ENCODE measurements at places on chromosomes 1 and 21.

GRCh38 chr1:220754212-220754917 is 6.2 kb downstream of the MTARC2 start:
- DNase-seq, result no peak

DNA sequence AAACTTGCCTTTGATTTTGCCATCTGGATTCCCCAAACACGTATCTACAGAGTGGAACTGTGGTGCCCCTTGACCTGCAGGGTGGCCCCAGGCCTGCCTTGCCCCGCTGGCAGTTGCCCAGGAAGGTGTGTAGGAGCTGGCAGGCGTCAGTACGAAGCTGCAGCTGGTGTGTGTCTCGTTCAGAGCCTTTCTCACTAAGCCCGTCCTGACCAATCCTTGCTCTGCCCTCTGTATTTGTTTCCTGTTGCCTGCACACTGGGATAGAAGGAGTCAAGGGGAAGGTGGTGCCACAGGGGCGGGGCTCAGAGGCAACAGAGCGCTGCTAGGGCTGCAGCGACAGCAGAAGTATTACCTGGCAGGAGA is 5.2 kb upstream of the VSIG8 start:
- no peak for DNase-seq

DNA sequence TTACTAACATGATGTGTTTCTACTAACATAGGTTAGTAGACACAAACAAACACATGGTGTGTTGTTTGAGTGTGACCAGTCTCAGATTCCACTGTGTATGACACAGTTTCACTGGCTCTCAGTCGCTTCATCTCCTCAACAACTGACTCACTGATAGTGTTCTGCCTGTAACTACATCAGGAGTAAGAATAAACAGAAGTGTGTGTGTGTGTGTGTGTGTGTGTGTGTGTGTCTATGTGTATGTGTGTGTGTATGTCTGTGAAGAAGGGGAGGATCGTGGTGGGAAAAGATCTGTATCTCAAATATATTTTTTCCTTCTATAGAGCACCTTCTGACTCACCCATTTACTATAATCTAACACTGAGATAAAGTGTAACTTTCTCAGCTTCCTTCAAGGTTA is 391.0 kb downstream of the PTPRC start:
- no peak for DNase-seq

DNA sequence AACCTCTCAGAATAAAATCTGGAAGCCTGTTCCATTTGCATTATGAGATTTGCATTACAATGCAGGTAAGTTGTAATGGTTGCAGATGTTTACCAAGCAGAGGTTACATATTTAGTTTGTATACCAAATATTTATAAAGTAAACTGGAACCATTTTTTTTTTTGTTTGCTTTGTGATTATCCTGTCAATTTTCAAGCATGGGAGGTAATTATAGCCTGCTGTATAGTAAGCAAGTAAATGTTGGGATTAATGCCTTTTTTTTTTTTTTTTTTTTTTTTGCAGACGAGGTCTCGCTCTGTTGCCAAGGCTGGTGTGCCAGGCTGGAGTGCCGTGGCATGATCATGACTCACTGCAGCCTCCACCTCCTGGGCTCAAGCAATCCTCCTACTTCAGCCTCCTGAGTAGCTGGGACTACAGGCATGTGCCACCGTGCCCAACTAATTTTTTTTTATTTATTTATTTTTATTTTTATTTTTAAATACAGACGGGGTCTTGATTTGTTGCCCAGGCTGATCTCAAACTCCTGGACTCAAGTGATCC is 21.0 kb downstream of the NFYC start:
- DNase-seq, result no peak

GRCh38 chr21:34807881-34808568 is 139.2 kb downstream of the CLIC6 start:
- DNase-seq, result peak; percentile 47

DNA sequence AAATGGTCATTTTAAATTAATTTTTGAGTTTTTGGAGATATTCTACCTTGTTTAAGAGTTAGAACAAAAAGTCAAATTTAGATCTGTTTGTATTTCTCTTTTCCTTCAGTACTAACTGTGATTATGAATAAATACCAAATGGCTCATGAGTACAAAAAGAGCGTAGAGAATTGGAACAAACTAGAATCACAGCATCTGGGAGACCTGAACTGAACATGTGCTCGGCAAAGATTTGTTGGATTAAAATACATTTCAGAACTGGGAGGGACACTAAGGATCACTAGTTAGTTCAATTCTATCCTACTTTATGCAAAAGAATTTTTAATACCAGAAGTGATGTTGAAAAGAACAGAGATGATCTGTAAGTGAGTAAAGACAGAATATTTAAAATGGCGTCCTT is 19.5 kb downstream of the OLFM3 start:
- no peak for DNase-seq

DNA sequence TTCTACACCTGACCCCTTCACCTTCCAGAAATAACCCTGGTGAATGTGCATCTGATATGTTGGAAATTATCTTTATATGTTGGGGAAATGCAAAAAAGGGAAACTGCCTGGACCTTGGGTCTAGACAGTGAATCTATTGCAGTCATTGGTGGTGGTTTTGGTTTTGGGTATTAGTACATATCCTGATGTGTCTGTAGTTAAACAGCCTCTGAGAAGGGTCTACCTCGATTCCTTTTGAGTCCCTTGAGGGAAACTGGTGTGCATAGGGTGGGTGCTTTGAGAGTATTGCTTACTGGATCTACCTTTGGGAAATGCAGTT is 127.3 kb upstream of the KIAA0040 start:
- no peak for DNase-seq

DNA sequence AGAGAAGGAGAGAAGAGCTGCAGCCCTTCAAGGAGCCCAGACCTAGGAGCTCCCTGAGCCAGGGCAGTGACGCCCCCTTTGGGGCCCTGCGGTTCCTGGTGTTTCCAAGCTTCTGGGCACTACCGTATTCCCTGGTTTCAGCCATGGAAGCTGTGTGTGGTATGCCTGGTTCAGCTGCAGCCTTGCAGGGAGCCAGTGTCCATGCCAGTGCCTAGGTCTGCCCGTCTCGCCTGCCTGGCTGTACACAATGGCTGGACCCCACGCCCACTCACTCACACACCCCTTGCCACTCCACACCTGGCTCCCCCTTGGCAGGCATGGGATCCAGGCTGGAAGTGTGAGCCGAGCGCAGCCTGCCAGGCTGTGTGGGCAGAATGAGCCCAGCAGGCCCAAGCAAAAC is 87.7 kb downstream of the ADARB1 start:
- no peak for DNase-seq

DNA sequence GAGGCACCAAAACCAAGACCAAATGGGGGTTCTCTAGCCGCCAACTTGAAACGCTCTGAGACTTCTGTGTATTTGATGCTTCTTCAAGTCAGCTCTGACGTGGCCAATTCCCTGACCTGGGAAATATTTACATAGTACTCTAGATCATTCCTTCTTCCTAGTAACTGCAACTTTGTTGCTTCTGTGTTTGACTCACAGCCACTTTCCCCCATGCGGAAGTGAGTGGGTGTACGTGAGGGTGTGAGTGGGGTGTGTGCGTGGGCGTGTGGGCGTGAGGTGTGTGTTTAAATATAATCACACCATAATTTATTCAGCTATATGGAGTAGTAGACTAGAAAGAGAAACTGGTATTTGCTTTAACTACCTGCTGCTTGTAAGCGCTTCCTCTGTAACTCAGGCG is 111.0 kb downstream of the TAS1R2 start:
- no peak for DNase-seq

GRCh38 chr1:72433591-72433990 is 151.3 kb upstream of the NEGR1 start:
- no peak for DNase-seq

DNA sequence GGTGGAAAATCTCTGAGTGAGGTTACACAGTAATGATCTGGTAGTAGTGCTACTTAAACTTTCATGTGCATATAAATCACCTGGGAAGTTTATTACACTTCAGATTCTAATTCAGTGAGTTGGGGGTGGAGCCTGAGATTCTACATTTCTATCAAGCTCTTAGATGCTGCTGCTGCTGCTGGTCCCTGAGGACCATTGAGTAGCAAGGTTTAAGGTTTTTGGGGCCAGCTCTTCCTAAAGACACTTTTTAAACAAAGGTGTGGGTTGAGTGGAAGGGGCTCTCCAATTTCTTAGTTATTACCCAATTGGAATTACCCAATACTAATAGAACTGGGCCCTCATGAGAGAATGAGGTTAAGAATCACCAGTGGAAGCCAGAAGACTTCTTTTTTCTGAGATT is 29.5 kb downstream of the KCNA3 start:
- no peak for DNase-seq

DNA sequence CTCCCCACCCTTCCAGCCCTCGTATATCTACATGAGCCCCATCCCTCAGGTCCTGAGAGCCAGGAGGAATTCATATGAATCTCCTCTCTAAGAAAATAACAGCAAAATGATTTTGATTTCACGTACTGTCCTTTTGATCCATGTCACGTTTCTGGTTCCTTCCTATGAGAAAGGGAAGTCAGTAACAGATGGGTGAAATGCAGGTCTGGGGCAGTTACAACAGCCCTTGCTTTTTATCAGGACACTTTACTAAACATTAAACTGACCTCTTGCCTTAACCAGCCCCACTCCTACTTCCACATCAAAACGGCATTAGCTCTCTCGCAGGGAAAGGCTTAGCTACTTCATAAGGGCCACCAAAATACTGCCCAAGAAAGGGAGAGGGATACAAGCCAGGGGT is 59.0 kb downstream of the SPATA46 start:
- no peak for DNase-seq

GRCh38 chr1:15509586-15509985 is 14.4 kb downstream of the CASP9 start:
- DNase-seq, result no peak

DNA sequence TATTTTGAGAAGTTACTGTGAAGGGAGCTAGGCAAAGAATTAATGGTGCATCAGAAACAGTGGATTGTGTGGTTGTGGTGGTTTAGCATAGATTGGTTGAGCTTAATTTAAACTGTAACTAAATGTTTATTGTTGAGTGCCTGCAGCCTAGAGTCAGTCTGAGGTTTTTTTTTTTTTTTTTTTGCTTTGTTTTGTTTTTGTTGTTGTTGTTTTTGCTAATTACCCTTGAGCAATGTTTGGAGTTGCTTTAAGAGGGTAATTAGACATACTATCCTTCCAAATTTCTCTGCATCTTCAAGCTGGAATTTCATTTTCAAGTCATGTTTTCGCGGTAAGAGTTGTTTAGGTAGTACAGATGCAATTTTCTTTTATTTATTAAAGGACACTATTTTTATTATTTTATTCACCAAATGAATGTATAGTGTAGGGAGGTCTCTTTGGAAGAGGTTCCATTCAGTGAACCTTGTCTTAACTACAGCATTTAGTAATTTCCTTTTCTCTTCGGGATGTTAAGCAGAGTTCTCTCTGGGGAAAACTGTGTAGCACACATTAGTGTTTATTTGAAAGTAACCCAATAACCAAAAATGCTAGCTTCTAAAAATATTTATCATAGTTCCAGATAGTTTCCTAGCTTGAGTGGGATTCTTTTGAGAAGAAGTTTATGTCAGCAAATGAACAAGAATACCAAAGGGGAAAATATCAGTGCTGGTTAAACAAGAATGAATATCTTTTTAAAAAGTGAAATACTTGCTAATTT is 82.3 kb downstream of the CLIC4 start:
- no peak for DNase-seq

GRCh38 chr21:42250422-42251403 is 31.8 kb downstream of the ABCG1 start:
- no peak for DNase-seq

GRCh38 chr1:199007423-199007822 is 368.6 kb downstream of the PTPRC start:
- DNase-seq, result no peak

DNA sequence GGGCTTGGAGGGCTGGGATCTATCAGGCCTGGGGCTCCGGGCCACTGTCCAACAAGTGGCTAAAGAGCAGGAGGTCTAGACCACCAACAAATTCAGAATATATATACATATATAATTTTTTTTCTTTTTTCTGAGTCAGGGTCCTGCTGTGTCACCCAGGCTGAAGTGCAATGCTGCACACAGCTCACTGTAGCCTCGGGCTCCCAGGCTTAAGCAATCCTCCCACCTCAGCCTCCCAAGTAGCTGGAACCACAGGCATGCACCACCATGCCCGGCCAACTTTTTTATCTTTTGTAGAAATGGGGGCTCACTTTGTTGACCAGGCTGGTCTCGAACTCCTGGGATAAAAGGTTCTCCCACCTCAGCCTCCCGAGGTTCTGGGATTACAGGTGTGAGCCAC is 6.8 kb upstream of the LAPTM5 start:
- no peak for DNase-seq

DNA sequence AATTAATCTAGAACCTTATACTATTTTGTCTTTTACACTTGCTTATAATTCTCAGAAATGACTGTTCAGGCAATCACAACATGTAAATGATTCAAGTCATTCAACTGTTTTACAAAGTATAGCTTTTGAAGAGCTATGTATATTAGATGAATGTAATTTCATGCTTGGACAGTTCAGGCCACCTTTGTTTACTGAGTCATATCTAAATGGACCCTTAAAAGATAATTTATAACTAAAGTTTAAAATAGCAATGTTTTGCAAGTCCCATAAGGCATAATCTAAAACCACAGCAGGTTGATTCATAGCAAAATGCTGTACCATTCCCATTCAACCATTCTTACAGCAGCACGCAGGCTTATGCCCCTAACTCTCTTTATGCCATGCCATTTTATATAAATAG is 64.8 kb downstream of the PIK3R3 start:
- DNase-seq, result no peak

DNA sequence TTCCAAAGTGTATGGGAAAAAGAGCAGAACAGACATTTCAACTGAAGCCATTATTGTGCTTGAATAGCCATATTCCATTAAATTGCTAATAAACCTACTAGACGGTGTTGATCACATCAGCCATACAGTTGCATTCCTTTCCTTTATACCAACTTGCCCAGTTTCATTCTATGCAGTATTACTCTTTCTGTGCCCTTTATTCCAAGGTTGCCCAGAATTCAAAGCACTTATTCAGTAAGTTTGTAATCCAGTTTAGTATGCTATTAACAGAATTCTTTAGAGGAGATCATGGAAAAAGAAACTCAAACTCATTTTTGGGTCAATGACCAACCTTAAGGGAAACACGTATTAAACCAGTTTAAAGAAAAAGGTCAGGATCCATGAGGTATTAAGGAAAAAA is 89.5 kb downstream of the DDAH1 start:
- DNase-seq, result no peak

DNA sequence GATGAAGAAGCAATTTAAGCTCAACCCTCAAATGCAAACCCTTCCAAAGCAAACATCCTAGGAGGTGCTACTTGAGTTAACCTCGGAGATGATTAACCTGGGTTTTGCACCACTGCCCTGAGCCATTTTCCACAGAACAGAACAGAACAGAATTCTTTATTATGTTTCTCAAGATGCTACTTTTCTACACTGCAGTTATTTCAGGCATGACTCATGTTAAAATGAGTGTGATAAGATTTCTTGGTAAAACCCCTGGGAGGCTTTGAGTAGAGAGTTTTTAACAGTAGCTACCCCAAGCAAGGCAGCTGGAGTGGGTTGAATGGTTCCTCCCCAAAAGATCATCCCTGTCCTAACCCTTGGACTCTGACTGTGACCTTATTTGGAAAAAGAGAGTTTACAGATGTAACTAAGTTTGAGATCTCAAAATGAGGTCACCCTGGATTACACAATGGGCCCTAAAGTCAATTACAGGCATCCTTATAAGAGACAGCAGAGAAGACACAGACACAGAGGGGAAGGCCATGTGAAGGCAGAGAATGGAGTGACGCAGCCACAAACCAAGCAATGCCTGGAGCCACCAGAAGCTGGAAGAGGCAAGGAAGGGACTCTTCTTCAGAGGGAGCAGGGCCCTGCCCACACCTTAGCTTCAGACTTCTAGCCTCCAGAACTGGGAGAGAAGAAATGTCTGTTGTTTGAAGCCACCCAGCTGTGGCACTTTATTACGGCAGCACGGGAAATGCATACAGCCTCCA is 153.4 kb downstream of the ETS2 start:
- DNase-seq, result no peak

GRCh38 chr21:33418691-33419090 is 15.5 kb downstream of the IFNGR2 start:
- DNase-seq, result no peak
